ENCODE measurements at places on chromosomes 12 and 14.

- DNase-seq: no peak
Observed at GRCh38 chr12:9606247-9606646, 1.5 kb downstream of the KLRB1 start.

DNA sequence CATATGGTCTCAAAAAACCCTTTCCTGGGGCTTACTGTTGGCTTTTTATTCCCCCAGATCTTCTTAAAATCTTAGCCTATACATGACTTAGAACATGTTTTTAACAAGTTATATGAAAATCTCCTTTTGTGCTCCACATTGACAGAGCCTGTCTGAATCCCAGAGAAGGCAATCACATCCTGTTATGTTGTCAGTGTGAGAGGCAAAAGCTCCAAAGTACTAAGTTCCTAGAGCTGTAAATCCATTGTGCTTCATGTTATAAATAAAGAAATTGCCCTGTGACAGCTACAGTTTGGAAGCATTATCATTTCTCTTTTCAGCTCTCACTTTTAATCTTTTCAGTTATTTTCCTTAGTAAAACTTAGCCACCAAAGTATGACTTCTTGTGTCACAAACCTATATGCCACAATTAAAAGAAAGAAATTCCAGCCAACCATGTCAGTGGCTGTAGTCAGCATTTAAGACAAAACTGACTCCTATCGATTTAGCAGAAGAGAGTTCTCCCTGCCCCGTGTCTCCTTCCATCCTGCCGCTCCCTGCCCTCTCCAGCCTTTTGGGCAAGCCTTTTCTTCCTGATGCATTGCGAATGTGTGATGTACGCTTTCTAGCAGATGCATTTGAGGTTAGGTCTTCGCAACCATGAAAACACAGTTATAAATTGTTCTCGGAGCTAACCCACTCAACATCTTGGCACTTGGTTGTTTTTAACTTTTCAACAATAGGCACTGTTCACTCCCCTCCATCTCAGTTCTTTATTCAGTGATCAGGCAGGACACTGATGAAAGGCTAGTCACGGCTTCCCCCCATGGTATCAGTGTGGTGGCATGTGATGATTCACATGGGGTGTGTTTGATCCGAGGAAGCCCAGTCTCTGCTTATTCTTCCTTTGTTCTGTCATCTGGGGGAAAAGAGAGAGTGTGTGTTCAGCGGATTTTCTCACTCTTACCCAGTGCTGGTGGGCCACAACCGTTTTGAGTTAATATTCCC is 143.5 kb downstream of the SSPN start:
- DNase-seq: no peak

DNA sequence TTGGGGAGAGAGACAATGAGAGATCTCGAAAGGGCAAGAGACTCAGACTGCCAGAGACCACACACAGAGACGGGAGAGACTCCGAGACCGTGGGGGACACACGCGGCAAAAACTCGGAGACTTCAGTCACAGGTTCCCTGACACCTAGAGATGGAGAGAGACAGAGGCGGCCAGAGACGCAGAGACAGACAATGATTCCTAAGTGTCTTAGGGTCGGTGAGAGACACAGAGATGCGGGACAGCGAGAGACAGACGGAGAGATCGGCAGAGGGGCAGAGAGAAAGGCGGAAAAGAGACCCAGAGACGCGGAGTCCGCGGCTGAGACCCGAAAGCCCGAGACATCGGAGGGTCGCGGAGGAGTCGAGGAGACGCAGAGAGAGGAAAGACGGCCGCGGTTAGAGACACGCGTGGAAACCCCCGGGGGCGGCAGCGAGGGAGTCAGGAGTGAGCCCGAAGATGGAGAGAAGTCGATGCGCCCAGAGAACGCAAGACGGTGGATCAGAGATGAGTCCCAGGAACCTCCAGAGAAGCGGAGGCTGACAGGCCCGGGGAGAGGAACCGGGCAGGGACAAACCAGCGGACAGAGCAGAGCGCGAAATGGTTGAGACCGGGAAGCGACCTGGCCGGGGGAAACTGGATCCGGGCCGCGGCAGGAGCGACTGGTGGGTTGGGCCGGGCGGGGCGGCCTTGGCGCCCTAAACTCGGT is 7.8 kb downstream of the LHX5 start:
- DNase-seq: no peak

DNA sequence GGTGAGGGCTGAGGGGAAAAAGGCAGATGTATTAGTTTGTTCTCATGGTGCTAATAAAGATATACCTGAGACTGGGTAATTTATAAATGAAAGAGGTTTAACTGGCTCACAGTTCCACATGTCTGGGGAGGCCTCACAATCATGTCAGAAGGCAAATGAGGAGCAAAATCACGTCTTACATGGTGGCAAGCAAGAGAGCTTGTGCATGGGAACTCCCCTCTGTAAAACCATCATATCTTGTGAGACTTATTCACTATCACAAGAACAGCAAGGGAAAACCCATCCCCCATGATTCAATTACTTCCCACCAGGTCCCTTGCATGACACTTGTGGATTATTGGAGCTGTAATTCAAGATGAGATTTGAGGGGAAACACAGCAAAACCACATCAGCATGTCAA is 1220.9 kb downstream of the GALC start:
- DNase-seq: no peak

DNA sequence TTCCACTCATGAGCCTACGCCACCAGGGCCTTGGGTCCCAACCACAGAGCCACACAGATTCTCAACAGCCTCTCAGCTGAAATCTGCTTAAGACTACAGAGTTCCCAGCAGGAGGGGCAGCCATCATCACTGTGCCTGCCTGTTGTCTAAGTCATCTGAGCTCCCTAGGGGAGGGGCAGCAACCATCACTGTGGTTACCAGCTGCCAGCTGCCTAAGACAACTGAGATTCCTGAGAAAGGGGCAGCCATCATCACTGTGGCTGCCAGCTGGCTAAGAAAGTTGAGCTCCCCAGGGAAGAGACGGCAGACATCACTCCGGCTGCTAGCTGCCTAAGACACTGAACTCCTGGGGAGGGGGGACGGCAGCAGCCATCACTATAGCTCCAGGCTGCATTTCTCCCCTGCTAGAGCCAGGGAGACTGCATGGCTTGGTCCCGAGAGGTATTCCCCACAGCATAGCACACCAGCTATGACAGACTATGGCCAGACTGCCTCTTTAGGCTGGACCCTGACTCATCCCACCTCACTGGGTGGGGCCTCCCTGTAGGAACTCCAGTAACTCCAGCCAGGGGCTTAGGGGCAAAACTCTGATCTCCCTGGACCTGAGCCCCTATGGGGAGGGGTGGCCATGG is 37.2 kb upstream of the C14orf132 start:
- DNase-seq: no peak

DNA sequence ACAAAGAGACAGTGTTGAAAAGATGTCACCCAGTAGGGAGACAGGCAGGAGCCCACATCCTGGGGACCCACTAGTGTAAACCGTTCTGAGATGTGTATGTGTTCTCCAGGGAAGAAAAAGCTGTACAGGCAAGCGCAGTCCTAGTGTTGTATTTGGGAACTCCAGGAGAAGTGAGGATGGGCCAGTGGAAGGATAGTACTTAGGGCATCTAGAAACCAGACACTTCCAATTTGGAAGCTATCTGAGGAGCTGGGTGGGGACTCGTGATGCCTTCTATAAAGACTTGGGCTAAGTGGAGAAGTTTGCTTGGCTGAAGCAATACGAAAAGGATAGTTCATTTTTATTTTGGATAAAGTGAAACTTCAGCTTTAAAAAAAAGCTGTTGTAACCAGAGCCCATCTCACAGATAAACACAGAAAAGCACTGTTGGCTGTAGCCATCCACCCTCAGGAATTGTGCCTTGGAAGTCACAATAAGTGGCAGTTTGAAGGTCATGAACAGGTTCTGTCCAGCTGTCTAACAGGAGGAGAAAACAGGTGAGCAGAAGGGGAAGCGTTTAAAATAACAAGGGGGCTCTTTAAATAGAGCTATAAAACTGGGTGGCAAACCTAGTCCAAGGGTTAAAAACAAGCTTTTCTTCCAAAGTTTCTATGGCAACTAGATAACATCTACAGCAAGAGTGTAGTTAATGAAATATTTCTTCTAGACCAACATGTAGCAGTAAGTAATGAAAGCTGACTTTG is 108.0 kb upstream of the ARHGAP5 start:
- DNase-seq: no peak

GRCh38 chr12:57169046-57169795 is 21.8 kb upstream of the LRP1-AS start:
- no peak for DNase-seq

DNA sequence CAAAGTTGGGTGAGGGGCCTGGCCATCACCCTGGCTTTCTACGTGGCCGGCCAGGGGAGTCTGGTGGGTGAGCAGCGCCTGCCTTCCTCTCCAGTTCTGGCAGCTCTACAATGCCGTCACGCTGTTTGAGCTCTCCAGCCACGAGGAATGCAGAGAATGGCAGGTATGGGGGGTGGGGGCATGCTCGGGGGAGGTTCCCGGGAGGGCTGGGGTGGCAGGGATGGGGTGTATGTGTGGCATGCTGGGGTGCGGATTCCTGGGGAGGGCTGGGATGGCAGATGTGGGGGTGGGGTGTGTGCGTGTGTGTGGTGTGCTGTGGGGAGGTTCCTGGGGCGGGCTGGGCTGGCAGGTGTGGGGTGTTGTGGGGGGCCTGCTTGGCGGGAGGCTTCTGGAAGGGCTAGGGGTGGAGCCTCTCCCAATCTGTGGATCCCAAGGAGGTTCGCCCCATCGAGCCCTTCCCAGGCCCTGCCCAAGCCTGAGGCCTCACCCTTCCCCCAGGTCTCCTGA is 18.5 kb downstream of the RHOF start:
- no peak for DNase-seq

Measured in AG09319 (cell line).